ENCODE measurements at places on chromosomes 11 and 22.

- no peak for DNase-seq
Observed at GRCh38 chr11:68810164-68810563, 31.6 kb downstream of the CPT1A start.

- DNase-seq: no peak
Observed at GRCh38 chr11:70532731-70533130, 134.4 kb downstream of the CTTN start.

DNA sequence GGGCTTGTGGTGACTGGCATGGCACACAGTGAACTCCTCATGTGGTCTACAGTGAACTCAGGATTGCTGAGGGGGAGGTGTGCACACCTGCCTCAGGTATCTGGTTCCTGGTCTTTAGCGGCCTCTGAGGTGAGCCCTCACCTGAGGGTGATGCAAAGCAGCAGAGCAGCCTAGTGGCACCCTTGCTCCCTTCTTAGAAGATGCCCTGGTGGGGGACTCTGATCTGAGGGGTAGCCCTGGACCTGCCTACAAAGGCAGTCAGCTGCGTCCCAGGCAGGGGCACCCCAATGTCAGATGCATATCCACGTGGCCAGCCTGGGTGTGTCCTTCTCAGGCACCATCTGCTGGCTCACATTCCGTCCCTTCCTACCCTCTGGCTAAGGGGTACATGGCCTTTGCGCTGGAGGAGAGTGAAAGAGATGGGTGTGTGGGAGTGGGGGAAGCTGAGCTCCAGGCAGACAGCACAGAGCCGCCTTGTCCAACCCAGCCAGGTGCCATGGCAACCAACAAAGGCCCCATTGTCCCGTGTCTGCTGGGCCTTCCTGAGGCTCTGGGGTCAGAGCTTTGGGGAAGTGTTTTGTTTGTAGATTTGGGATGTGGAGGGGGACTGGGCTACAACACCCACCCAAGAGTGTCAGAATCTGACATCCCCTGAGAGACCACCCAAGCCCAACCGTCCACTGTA is 5.8 kb downstream of the PLEKHB1 start:
- no peak for DNase-seq

GRCh38 chr11:93271596-93271995 is 58.9 kb upstream of the DEUP1 start:
- DNase-seq: no peak

- DNase-seq: no peak
Observed at GRCh38 chr11:25453471-25453870, 878.5 kb upstream of the ANO3 start.

- no peak for DNase-seq
Observed at GRCh38 chr11:66287889-66288670, 863 bp downstream of the YIF1A start.

GRCh38 chr11:90448256-90448655 is 225.4 kb upstream of the CHORDC1 start:
- DNase-seq: no peak

GRCh38 chr11:123654566-123655081 is at the start of gene SCN3B:
Gene SCN3B, minus strand, starts transcription at chr11:123654624. Its CDS starts 823 bp downstream, at chr11:123653801.
- DNase-seq: peak; percentile 76

- no peak for DNase-seq
Observed at GRCh38 chr11:82909015-82909640, 7.6 kb downstream of the DDIAS start.

DNA sequence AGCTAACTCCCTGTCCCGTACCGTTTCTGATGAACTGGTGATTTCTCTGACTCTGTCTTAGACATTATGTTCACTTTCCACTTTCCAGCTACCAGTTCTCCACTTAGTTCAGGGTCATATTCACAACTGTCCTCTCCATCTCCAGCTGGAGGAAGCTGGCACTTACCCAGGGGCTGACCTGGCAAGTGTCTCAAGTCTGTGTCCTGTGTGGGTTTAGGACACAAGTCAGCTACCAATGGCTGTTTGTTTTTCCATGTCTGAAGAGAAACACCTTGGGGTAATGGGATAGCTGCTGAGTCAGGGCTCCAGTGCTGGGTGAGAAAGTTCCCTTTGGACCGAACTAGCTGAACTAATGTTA is 134.4 kb downstream of the CSNK2A3 start:
- DNase-seq: no peak

DNA sequence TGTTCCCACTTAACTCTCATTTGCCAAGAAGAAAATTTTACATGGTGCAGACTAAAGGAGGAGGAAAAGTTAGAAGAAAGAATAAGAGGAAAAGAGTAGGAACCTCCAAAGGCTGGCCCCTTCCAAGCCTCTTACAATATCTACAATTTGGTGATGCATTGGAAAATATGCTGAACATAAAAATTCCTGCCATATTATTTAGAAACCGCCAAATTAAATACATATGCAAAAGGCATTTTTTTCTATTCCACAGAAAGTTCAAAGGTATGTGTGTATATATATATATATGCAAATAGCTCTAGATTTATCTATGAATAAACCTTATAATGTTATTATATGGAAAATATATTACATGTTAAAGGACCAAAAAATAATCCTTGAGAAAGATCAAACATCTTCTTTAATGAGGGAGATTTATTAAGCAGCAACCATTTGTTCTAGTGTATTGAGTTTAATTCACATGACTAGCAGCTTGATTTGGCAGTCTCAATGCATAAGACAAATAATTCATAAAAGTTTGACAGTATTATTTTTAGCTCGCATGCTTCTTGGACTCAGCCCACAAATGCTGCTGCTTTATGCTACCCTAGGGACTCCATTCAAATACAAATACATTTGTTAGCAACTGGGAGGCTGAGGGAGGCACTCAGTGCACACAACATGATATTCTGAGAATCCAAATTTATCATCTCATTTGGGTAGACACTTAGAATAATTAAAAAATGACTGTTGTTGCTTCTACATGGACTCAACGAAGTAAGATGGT is 184.9 kb downstream of the SBF2 start:
- DNase-seq: no peak

- DNase-seq: no peak
Observed at GRCh38 chr11:122663764-122664163, 8.2 kb downstream of the UBASH3B start.

DNA sequence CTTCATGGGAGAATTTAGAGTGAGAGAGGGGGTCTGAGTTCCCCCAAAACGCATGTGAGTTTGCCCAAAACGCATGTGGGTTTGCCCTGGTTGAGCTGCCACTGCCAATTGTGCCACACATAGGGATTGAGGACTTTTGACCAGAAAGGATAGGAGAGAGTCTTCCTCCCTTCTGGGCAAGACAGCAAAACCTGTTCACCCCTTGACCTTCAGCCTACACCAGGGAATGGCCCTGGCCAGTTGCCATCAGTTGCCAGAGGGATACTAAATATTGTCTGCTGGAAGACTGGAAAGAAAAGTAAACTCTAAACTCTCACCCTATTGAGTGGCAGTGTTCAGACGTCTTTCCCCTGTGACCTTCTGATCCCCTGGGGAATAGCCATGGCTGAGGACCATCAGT is 363.8 kb downstream of the DLG2 start:
- DNase-seq: no peak

GRCh38 chr11:69195824-69196782 is 40.4 kb downstream of the SMIM38 start:
- DNase-seq: no peak

DNA sequence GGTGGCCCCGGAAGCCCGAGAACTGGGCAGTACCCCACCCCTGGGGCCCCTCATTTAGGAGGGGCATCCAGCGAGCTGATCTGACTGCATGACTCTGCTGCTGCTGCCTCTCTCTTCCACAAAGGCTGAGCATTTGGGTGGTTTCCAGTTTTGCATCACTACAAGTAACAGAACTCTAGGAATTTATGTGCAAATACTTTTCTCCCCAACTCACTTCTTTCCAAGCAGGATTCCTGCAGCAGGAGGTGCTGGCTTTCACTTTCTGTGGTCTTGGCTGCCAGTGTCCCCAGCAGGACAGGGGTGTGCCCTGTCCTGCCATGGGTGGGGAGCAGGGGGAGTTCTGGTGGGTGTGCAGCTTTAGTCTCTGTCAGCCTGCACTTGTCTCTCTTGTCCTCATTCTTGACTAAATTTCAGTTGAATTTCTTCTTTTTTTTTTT is 21.2 kb downstream of the UPB1 start:
- no peak for DNase-seq

DNA sequence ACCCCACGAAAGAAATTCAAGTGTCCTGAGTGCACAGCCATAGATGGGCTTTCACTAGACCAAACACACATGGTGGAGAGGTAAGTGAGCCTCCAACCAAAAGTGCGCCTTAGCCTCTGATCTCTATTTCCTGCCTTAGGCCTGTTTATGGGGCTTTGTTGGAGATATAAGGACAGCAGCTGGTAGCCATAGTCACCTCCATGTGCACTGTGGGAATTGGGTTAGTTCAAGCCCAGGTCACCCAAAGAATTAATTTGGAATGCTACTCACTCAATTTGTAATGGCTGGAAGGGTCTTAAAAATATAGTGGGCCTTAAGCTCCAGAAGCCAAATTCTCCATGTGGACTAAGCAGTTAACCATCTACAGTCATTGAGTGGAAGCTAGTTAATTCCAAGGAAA is 73.6 kb downstream of the ALX4 start:
- no peak for DNase-seq

GRCh38 chr11:100863080-100863581 is 176.0 kb downstream of the ARHGAP42 start:
- peak; percentile 18 for DNase-seq

- no peak for DNase-seq
Observed at GRCh38 chr22:41742918-41743317, 43.6 kb downstream of the MEI1 start.

DNA sequence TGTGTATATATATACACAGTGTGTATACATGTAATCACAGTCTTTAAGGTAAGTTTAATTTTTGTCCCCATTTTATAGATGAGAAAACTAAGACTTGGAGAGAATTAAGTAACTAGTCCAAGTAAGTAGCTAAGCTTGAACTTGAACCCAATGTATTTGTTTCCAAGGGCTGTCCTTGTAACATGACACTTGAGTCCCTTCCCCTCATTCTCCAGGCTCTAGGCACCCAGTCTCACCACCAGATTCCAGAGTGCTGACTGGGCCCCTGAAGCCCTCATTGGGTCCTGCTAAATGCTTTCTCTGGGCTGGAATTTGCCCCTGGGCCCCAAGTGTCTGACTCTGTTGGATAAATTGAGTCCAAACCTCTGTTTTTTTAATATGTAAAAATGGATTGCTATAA is 45.5 kb downstream of the ADM start:
- DNase-seq: no peak

GRCh38 chr22:44572414-44573207 is 74.6 kb upstream of the RTL6 start:
- DNase-seq: no peak

DNA sequence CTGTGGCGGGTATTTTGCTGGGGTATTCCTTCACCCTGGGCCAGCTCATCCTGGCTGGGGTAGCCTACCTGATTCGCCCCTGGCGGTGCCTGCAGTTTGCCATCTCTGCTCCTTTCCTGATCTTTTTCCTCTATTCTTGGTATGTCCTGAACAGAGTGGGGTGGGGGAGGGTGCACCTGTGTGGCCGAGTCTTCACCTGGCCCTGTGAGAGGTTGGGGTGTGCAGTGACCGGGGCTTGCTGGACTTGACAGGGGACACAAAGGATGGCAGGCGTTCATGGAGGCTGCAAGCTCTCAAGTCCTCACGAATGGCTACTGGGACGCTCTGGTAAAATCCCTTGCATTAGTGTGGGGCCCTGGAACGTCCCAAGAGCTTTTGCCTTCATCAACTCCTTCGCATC is 39.3 kb downstream of the CAPN1 start:
- no peak for DNase-seq

GRCh38 chr11:61004180-61004611 is 32.7 kb downstream of the CD6 start:
- DNase-seq: peak; percentile 68
